ENCODE measurements at places on chromosomes 7 and 10.

DNA sequence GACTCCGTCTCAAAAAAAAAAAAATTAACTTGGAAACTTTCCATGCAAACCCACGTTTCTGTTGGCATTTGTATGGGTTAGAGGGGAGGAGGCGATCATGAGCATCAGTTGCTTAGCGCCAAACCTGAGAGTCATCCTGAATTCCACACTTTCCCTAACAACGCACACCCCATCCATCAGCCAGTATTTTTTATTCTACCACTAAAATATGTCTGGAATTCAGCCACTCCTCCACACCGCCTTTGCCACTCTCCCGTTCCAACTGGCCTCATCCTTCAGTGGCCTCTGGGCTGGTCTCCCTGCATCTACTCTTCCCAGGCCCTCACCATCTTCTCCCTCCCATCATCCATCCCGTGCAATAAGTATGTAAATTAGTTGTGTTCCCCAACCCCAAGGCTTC, 4.7 kb upstream of the LMBR1 start:
- DNase-seq: no peak

DNA sequence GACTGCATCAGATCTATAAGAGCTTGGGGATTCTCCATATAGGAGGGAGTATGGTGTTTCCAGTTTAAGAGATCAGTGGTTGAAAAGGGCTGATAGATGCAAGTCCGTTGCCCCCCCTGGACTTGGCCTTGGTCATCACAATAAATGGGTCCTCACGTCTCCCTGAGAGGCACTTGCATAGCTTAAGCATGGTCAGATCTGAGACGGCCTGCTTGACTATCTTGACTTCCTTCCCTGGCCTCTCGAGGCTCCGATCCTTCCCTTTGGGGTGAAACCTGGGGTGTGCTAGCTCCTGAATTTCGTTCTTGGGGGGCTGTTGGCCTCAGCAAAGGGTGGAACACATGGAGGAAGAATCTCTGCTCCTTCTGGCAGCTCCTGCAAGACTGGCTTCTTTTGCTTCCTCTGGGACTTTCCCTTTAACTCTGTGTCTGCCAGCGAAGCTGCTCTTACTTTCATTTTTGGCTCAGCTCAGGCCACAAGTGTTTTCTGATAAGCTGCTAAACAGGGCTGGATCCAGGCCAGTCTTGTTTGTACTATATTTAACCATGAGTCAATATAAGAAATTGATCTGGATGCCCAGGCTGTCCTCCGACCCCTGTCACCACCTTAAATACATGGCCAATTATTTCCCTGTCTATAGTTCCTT, 11.2 kb upstream of the ZNF485 start:
- DNase-seq: no peak

DNA sequence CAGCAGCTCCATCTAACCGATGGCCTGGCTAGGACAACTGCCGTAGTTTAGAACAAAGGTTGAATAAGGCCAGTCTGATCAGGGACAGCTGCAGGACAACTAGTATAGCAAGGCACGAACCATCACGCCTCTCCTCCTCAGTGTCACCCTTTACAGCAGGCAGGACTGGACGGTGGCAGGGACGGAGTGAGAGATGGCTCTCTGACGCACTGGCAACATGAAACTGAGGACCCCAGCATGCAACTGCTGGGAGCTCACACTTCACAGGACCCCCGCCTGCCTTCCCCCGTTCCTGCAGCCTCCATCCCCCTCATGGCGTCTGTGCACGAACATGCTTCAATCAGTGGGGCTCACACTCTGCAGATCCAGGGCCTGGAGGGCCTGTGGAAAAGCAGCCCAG, 53.7 kb downstream of the ZRANB1 start:
- no peak for DNase-seq

GRCh38 chr10:112761256-112761655, 188.8 kb upstream of the TCF7L2 start:
- DNase-seq: no peak

GRCh38 chr10:14225379-14225778, 105.3 kb downstream of the FRMD4A start:
- no peak for DNase-seq

- DNase-seq: no peak
These were observed 268.1 kb downstream of the PRKG1 start for GRCh38 chr10:51342381-51342780.

DNA sequence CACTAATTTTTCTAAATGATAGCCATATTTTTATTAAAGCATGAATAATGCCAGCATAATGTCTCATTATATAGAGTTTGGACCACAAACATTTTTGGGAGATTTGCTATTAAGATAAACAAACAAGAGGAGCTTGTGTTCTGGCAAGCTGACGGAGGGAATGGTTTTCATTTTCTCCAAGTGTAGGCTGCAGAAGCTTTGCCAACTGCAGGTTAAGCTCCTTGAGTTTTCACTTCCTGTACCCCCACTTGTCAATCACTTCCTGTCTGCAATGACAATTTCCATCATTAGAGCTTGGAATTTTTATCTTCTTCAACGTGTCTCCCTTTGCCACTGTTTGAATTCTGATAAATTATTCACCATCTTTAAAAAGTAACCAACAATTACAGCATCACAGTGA, 13.4 kb downstream of the EBF3 start:
- DNase-seq: no peak

DNA sequence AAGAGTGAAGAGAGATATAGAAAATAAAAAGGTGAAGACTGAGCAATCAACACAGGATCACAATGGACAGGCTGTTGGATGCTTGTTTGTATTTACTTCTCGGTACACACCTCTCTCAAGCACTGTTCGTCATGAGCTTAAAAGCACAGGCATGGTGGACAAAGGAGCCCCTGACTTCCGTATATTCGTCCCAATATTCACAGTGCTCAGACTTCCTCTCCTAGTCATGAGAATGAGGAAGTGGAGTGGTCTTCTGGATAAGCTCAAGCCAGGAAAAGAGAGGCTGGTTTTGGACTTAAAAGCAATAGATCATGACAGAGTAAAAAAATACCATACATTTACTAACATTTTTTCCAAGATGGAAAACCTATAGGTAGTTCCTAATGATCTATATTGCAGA, 172.5 kb downstream of the SORCS1 start:
- no peak for DNase-seq

DNA sequence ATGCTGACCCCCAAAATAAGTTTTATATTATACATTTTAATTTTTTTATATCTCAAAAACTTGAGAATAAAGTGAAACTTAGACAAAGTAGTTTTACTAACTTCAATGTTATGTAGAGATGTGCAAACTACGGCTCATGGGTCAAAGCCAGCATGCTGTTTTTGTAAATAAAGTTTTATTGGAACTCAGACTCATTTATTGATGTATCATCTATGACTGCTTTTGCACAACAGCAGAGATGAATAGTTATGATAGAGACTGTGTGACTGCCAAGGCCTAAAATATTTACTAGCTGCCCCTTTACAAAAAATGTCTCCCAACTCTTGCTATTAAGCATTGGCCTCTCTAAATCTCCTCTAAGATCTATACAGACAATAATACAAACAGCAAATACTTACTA, 12.4 kb downstream of the MTPN start:
- no peak for DNase-seq

- DNase-seq: no peak
These were observed 325.8 kb upstream of the MGMT start for GRCh38 chr10:129140921-129141885.

DNA sequence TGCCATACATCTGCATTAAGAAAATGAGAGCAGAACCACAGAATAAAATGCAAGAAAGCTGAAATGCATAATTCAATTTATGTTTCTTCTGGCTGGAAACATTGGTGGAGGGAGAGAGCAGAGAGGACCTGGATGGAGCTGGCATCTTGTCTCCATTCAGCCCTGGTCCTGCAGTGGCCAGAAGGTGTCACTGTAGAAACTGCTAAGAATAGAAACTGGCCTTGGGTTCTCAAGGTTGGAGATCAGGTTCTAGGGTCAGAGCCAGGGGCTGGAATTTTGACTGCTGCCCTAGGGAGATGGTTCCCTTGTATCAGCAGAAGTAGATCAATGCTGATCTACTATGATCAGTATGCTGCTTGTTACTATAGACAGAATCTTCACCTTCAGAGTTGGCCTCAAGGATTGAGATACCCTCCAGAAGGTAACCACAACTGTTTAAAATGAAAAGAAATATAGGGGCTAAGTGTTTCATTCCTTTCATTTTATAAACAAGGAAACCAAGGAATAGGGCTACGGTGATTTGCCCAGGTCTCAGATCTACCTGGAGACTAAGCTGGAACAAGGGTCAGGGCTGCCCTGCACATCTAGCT, 13.1 kb downstream of the TAS2R41 start:
- peak; percentile 39 for DNase-seq

GRCh38 chr7:66642186-66642585, 13.5 kb downstream of the KCTD7 start:
- DNase-seq: no peak

DNA sequence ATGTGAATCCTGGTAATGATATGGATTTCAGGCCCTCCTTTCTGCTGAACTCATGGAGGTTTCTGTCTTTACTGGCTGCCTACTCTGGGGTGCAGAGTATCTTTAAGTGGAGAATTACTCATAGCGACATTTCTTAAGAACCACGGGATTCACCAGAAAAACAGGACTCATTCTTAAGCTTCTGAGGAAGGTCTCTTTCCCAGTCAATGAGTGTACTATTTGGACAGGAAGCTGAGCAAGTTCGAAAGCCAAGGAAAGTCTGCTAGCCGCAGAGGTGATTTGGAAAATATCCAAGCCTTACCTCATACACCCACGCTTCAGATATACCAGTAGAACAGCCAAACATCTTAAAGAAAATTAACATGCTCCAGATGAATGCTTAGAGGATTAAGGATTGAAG, 377.6 kb upstream of the MYO3A start:
- DNase-seq: no peak

DNA sequence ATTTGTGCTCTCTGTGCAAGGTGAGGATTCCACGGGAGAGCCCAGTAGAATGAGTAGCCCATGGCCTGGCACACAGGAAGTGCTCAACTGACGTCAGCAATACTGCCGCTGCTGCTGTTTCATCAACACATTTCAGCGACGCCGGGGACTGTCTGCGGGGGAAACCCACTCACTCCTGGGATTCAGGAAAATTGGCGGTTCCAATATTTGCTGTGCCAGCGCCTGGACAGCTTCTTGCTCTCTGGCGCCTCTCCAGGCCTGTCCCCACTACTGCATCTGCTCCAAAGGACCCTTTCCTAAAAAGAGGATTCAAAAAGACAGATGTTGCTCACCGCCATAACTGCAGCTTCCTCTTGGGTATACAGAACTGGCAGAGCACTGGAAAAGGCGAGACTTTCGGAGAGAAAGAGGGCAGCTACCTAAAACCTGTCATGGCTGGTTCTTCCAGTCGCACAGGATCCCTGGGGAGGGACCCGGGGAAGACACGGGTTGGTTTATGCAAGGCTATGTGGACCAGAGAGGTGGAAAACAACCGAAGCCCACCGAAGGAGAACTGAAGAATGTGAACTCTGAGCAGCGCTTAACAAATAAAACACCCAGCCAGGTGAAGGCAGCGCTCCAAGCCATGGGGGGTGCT, 39.7 kb upstream of the ENO4 start:
- DNase-seq: peak; percentile 23

DNA sequence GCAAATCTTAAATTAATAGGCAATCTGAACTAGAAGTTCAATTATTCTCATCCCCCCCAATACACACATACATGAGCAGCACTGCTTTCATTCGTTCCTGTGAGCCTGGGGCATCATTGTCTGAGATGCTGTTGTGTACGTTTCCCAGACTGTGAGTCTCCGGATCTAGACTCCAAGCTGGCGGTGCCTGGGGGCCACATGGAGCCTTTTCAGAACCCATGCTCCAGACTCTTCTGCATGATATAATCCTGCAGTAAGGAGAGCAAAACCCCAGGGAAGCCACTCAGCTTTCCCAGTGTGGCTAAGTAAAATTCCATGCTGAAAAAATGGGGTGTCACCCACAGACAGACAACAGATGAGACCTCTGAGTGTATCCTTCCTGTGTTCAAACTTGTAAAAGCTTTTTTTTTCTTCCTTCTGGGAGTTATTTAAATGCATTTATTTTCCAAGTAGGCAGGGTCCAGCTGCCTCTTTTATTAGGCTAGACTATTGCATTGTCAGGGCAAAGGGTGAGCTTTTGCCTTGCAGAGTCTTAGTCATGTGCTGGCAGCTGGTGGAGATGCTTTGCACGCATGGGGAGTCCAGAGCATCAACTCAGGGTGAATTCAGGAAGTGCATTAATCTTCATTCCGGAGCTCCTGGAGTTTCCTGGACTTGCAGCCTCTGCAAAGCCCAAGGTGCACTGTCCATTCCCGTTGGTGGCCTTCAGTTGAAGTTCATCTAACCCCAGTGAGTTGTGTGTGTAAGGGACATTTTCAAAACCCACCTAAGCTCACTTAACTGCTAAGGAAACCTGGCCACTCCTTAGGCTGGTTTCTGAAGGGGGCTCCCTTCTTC, 185.7 kb upstream of the ADO start:
- DNase-seq: peak; percentile 32

- DNase-seq: no peak
These were observed 90.6 kb upstream of the OIT3 start for GRCh38 chr10:72802763-72803505.

DNA sequence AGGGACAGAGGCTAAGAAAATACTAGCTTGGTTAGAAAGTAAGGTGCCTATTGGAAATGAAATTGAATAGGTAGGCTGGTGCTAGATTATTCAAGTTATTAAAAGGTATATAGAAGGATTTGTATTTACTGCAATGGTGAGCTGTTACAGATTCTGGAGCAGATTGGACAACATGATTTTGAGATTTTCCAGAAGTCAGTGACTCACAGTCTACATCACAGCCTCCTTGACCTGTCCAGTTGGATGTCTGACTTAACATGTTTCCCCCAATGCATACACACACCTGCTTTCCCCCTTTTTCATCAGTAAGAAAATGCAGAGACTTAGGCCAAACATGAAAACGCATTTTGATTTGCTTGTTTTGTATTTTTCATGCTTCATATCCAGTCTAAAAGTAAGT, 33.4 kb downstream of the STARD3NL start:
- DNase-seq: no peak

DNA sequence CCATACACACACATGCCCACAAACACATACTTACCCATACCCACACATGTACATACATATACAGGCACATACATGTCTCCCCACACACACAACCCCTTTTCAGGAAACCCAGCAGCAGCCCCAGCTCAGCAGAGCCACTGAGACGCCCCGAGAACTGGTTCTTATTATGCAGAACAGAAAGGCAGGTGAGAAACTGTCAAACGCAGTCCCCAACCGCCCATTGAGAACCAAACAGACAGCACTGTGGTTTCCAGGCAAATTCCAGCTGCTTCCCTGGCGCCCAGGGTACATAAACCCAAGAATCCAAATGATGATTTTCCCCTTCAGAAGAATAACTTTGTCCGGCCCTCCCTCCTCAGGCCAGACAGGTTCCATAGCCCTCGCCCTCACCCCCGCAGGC, 366.6 kb upstream of the ZMIZ1 start:
- DNase-seq: no peak

DNA sequence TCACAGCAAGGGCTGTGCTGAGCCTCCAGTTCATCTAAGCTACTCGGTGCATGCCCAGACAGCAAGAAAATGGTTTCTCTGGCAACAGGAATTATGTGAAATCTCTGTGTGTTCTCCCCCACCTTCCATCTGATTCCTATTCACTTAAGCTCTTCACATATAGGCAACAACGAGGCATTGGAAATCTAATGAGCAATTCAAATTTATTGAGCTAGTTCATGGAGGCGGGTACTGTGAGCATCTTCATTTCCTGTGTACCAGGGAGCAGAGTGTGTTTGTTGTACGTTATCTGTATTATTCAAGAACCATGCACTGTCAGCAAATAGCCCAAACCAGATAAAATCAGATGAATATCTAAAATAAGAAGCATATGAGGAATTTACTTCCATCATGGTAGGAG, 739.1 kb downstream of the MAGI2 start:
- DNase-seq: no peak
